ENCODE measurements at places on chromosomes 1 and 21.

- no peaks in the 10 kb centered on the region for H3K36me3 ChIP-seq
- no peak overlapping the region for H3K27ac ChIP-seq
- H3K4me1 ChIP-seq = no peaks in the 10 kb centered on the region
- no peak for DNase-seq
Measured at GRCh38 chr1:239744851-239745250, 346.8 kb upstream of the FMN2 start.

DNA sequence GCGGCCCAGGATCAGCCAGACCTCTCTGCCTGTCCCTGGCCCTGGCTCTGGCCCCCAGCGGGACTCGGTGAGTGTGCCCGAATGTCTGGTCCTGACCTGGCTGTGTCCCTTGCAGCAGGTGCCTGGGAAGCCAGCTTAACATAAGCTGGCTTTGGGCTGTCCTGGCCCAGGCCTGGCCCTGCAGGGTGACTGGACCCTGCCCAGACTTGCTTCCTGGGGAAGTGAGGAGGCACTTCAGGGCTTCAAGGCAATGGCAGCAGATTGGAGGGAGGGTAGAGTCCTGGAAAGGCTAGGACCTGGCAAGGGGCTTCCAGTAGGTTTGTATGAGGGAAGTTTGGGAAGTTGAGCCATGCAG lies 16.4 kb downstream of the RPS6KA1 start:
- H3K36me3 ChIP-seq = no peaks in the 10 kb centered on the region
- peaks cover 17% of the 10 kb centered on the region for H3K4me1 ChIP-seq
- peaks cover 11% of the 10 kb centered on the region for H3K27me3 ChIP-seq
- no peak for DNase-seq

GRCh38 chr1:236524142-236524894 lies 536 bp downstream of the LGALS8 start:
- peaks cover 12% of the 10 kb centered on the region for H3K36me3 ChIP-seq
- H3K4me3 ChIP-seq = peak overlapping the region; percentile 92
- peak overlapping the region; percentile 83 for H3K27ac ChIP-seq
- H3K27me3 ChIP-seq = no peaks in the 10 kb centered on the region

GRCh38 chr1:246681900-246682895 lies 42.0 kb upstream of the SCCPDH start:
- H3K27me3 ChIP-seq = no peaks in the 10 kb centered on the region
- H3K4me3 ChIP-seq = no peak overlapping the region
- H3K27ac ChIP-seq = no peak overlapping the region
- H3K36me3 ChIP-seq = no peaks in the 10 kb centered on the region
- peaks cover 9% of the 10 kb centered on the region for H3K4me1 ChIP-seq

- H3K4me3 ChIP-seq = no peak overlapping the region
- no peaks in the 10 kb centered on the region for H3K36me3 ChIP-seq
- no peaks in the 10 kb centered on the region for H3K27me3 ChIP-seq
Measured at GRCh38 chr1:201763455-201764140, 65.4 kb upstream of the IPO9 start.

DNA sequence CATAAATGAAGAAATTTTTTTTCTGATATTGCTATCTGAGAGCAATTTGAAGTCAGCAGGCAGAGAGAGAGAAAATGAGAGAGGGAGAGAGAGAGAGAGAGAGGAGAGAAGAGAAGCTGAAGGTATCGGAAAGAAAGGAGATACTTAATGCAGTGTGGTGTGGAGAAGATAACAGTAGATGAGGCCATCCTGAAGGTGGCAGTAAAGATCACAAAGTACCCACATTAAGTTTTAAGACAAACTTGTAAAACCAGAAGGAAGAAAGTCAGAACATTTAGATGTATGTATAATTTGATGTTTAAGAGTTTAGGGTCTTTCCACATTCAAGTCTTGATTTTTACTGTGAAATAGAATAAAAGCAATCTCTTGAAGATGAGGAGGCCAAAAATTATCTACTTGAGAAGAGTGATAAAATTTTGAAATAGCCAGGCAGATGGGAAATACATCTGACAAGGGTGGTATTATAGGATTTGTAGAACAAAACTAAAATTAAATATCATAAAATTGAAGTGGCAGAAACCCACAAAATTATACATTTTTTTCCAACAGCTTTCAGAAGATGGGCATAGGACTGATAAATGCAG lies 1753.4 kb downstream of the MRPL39 start:
- H3K4me3 ChIP-seq = no peak overlapping the region
- no peak overlapping the region for H3K27ac ChIP-seq
- H3K36me3 ChIP-seq = no peaks in the 10 kb centered on the region
- no peaks in the 10 kb centered on the region for H3K4me1 ChIP-seq
- no peak for DNase-seq
- no peaks in the 10 kb centered on the region for H3K27me3 ChIP-seq

GRCh38 chr1:112524251-112524650 lies 15.5 kb downstream of the WNT2B start:
- H3K36me3 ChIP-seq = peaks cover 24% of the 10 kb centered on the region
- no peaks in the 10 kb centered on the region for H3K4me1 ChIP-seq
- no peak for DNase-seq

GRCh38 chr21:29376556-29376955 lies 77.8 kb downstream of the BACH1 start:
- H3K27ac ChIP-seq = no peak overlapping the region
- H3K4me3 ChIP-seq = no peak overlapping the region
- no peaks in the 10 kb centered on the region for H3K36me3 ChIP-seq
- H3K27me3 ChIP-seq = no peaks in the 10 kb centered on the region

DNA sequence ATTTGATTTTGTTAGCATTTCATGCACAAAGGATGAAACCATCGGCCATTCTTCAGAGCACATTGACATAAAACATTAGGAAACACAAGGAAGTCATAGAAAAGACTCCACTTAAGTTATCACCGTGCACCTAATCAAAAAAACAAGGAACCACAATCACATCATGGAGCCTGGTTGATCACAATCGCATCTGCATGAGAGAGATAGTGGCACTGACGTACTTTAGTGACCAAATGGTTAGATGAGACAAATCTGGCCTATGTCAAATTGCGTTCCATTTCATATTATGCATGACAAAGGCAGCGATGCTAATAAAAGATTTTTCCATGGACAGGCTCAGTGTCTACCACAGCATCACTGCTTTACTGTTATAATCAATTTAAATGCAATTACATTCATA lies 571.8 kb upstream of the ADGRL2 start:
- no peaks in the 10 kb centered on the region for H3K4me1 ChIP-seq
- no peaks in the 10 kb centered on the region for H3K27me3 ChIP-seq
- no peak for DNase-seq
- no peak overlapping the region for H3K4me3 ChIP-seq

GRCh38 chr1:12450756-12451559 lies 167.1 kb downstream of the DHRS3 start:
- DNase-seq = peak; percentile 52
- H3K4me3 ChIP-seq = no peak overlapping the region
- H3K4me1 ChIP-seq = peaks cover 14% of the 10 kb centered on the region
- H3K27ac ChIP-seq = peak overlapping the region; percentile 78

Data from tibial artery (tissue), 4 donors.